ENCODE measurements at places on chromosomes 2 and 18.

GRCh38 chr2:203811491-203812221 is 55.9 kb upstream of the CTLA4 start:
- DNase-seq = peak; percentile 93

DNA sequence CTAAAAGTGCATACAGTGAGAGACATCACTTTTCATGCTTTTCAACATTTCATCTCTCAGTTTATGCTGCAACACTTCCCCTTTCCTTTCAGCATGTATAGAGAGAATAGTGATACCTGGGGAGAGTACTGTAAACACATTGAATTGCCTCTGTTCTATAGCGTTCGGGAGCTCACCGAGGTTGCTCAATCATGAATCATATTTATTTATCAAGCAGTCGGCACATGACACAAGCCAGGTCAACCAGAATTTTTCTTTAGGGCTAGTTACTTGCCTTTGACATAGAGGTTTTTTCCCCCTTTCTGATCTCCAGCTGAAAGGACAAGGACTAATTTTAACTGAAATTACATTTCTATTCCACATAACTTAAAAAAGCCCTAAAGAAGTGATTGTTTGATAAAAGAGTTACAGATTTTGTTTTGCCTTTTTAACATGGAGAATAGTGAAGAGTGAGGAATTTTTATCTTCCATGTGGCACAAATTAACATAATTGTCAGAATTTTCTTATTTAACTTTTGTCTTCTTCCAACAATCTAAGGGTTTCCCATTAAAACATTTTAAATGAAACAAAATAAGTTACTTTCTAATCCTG is 690.9 kb upstream of the TMEFF2 start:
- no peak for DNase-seq

DNA sequence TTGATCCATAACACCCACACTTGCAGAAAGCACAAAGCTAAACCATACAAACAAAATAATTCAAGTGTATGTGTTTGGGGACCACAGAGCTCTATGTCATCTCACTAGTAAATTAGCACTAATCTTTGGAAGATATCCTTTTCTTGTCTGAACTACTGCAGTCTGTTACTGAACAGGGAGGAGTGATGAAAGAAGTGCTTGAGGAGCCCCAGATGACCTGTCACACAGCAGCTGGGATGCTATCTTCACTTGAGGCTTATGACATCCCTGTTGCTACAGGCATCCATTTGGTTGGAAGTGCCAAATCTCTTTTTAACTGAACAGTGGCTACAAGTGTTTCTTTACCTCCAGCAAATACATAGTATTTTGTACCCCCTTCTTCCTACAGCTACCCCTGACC is 386.3 kb upstream of the CHAC2 start:
- DNase-seq = no peak

DNA sequence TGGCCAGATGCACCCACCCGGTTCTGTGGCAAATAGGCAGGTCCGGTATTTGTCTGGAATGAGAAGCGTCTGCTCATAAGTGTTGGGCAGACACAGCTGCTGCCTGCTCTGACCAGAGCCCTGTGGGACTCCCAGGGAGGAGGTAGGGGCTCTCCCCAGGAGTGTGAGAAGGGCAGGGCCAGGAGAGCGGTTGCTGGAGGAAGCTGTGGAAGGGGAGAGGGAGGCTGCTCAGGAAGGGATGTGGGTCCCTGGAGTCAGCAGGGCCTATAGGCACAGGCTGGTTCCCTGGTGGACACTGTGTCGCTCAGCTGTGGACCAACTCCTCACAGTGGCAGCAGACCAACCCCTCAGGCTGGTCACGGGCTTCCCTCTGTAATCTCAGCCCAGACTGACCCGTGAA is 109.2 kb downstream of the DYSF start:
- DNase-seq = peak; percentile 9

GRCh38 chr18:76410660-76411417 is 84.2 kb downstream of the ZNF516 start:
- DNase-seq = no peak

DNA sequence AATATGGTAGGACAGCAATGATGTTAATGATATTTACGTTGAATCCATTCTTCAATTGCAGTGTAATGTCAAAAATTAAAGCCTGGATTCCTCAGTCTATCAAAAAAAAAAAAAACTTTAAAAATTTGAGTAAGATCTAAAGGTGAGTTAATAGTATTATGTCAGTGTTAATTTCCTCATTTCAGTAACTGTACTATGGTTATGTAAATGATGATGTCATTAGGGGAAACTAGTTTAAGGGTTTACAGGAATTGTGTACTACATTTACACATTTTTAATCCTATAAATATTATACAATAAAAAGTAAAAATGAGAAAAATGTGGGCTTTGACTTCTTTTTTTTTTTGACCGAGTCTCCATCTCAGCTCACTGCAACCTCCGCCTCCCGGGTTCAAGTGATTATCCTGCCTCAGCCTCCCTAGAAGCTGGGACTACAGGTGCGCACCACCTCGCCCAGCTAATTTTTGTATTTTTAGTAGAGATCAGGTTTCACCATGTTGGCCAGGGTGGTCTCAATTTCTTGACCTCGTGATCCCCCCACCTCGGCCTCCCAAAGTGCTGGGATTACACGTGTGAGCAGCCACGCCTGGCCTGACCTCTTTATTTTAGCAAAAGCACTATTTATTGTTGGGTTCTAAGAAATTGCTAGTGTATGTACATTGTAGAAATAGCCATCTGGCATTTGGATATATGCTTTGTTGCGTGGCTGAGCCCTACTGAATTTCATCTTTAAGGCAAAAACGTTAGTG is 106.5 kb downstream of the XIRP2 start:
- DNase-seq = no peak

DNA sequence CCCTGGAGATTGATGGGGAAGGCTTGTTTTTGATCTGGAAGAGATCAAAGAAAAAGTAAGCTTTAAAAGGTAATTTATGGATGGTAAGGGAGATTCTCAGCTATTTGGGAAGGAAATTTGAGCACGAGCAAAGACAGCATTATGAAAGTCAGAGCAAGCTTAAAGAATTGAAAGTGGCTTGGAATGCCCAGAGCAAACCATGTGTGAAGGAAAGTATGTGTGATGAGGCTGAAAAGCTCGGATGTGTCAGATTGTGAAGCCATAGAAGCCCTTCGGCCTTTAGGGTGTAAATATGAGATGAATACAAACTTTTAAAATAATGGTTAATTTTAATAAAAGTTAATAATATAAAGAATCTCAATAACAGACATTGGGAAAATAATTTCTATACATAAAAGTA is 377.4 kb upstream of the DSEL start:
- DNase-seq = peak; percentile 16

DNA sequence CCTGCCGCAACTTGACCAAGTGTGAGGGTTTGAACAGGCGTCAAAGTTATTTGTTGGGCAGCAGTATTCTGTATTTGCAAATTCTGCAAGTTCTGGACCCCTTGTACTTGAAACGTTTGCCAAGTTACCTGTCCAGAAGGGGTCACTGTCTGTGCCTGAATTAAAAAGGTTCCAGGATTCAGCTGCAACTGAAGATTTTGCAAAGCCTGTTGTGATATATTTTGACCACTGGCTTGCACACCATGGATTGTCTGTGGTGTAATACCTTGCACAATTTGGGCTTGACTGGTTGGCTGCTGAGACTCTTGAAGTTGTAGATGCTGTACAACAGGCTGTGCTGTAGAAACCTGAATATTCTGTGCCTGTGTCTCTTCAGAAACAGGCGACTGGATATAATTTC is 10.2 kb downstream of the SP3 start:
- no peak for DNase-seq

DNA sequence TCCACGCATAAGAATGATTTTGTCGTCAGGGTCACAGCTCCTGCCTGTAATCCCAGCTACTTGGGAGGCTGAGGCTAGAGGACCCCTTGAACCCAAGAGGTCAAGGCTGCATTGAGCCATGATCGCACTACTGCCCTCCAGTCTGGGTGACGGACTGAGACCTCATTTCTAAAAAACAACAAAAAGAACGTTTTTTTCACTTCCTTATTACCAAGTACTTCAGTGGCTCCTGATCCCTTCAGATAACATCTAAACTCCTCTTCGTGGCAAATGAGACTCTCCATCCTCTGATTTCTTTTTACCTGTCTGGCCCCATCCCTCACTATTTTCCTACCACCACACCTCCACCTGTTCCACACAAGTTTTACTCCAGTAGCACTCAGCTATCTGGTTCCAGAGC is 105.4 kb upstream of the TLK1 start:
- DNase-seq = no peak

DNA sequence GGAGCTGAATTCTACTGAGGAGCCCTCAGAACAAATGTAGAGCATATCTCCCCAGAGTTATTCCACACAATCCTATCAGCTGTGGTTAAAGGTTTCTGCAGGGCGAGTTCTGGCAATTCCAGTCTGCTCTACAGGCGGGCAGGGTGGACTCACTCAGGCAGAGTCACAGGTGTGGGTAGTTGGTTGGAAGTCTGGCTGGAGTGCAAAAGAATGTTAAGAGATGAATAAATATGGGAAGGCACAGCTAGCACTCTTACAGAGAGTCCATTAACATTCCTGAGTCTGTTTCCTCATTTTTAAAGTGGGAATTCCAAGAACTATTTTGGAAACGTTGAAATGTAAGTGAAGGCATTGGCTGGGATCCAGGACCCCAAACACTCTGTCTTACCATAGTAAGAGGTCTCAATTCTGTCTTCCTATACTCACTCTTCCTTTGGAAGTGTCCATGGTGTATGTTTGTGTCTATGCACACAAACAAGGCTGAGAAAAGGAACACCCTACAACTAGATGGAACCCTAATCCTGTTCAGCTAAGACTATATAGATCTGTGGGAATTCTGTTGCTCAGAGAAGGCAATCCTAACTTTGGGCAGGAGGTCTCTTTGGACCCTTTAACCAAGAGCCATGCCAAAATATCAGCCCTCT is 63.3 kb upstream of the AQP4 start:
- DNase-seq = no peak

- DNase-seq = no peak
Measured at GRCh38 chr2:8452296-8452695, 229.6 kb upstream of the ID2 start.

- DNase-seq = no peak
Measured at GRCh38 chr2:233075966-233076339, 15.8 kb downstream of the INPP5D start.

- DNase-seq = no peak
Measured at GRCh38 chr2:39787950-39788349, 8.9 kb upstream of the THUMPD2 start.

- DNase-seq = no peak
Measured at GRCh38 chr2:64338910-64339500, 115.0 kb upstream of the LGALSL start.

DNA sequence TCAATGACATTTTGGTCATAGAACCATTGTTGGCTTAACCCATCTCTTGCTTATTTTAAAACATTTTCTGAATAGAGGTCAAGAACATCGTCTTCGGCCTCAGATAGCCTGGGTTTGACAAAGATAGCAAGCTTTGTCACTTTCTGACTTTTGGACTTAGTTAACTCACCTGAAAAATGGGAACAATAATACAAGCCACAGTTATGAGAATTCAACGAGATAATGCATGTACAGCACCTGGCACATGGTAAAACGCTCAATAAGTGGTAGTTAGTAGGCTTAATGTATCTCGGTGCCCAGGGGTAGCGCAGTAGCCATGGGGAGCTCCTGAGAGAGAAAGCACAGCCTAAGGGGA is 446 bp upstream of the COPS7B start:
- DNase-seq = no peak

GRCh38 chr2:134522496-134523455 is 196.0 kb downstream of the TMEM163 start:
- DNase-seq = no peak

Data from EH (cell line).